Activated naive CD8-positive, alpha-beta T cell treated with anti-CD3 and anti-CD28 coated beads, Interleukin-2, amount 50 U/mL, for 24 hours (primary cell): ENCODE measurements at places on chromosomes 2 and 18.

DNA sequence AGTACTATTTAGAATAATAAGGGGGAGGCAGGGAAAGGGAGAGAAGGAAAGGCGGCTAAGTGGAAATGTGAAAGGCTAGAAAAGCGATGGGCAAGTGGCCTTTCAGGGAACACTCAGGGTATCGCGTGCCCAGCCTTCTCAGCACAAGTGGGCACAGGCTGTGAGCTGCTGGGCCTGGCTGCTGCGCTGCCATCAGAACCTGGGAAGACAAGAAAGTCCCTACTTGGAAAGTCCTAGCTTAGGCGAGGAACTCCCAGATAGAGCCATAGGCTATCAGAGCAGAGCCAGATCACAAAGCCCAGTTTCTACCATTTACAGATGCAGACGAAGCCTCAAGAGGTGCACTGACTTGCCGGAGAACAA is 9.8 kb upstream of the FZD7 start:
- DNase-seq = no peak

DNA sequence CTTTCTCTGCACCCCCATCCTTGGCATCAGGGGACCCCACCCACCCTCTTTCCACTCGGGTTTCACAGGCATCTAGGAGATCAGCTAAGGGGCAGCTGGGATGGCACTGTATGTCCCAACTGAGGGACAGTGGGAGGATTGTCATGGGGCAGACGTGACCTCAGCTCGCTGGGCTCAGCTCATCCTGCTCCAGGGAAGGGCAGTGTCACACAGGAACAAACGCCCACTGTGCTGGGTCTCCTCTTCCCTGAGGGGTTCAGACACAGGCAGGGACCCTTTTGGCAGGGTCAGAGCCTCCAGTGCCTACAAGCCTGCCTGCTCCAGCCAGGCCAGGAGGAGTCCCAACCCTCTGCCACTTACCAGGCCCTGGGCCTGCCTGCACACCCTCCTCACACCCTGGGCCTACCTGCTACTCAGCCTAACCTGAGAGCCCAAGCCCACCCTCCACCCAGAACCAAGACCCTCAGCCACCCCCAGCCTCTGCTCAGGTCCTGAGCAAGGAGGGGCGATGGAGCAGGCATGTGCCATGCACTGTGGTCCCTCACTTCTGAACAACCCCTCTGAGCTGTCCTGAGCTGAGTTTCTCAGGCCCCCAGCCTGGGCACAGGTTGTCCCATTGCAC is 68.2 kb downstream of the HS1BP3 start:
- DNase-seq = no peak

DNA sequence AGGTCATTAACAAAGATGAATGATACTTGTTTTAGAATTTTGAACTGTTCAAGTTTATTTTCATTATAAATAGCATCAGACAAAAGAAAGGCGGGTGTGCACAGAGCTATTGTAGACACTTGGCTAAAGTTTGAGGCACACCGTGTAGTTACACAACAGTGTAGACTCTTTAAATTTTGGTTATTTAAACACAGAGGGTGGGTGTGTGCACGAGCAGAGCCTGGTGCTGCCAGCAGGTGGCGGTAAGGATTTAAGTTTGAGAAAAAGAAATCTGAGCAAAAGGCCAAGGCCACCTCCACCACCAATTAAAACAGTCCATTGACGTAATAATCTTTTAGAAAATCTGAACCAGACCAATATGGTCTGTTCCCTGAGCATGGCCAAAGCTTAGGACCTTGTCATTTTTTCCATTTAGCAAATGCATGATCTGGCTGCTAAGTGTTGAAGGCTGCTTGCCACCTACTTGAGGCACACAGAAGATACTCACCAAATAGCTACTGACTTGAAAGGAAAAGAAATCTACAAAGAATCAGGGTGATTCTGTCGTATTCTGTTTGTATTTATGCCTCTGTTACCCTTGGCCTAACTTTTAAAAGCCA is 14.3 kb downstream of the COPS7B start:
- DNase-seq = peak; percentile 56

DNA sequence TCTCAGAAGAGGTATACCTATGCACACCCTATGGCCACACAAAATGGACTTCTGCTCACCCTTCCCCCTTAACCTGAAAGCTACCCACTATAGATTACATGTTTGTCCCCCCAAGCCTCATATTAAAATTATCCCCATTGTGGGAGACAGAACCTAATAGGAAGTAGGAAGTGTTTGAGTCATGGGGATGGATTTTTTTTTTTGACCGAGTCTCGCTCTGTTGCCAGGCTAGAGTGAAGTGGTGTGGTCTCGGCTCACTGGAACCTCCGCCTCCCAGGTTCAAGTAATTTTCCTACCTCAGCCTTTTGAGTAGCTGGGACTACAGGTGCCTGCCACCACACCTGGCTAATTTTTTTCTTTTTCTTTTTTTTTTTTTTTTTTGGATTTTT is 98.6 kb downstream of the MREG start:
- no peak for DNase-seq
